CD4-positive, alpha-beta T cell (primary cell): ENCODE measurements at places on chromosomes 2 and 18.

- no peak for DNase-seq
Observed at GRCh38 chr18:33711514-33711913, 133.5 kb downstream of the ASXL3 start.

- no peak for DNase-seq
Observed at GRCh38 chr2:216312441-216312840, 59.8 kb downstream of the MARCHF4 start.

- peak; percentile 24 for DNase-seq
Observed at GRCh38 chr2:200862532-200863000, 1.9 kb downstream of the CLK1 start.

DNA sequence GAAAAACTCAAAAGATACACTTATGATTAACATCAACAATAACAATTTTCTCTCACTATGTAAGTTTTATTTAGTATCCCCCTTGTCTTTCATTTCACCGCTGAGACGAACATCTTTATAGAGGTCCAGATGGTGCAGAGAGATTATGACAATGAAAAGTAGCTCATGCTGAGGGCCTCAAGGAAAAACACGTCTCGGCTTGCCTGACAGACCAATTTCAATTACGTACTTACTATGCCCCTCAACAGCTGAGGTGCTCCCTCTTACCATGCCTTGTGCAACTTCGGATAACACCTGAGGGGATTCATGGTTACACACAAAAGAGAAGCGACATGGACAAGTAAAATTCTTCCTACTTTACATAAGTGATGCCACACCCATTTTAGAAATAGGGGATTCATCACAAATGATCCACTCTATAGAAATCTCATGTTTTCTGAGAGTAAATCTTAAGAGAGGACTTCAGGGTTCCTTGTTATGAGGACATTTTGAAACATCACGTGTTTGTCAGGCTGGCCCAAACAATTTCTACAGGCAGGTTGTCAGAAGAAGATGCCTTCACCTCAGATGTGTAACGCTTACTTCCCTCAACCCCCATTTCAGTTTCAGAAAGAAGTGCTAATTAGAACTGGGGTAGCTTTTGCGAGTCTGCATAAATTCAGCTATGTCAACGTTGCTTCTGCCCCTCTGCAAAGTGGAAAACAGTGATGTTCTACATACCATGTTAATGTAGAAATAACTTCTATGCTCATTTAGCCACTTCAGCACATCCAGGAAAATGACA is 191.4 kb downstream of the NRXN1 start:
- no peak for DNase-seq

GRCh38 chr2:8633735-8634313 is 48.0 kb upstream of the ID2 start:
- DNase-seq: no peak

GRCh38 chr2:3296182-3296972 is 81.2 kb downstream of the EIPR1 start:
- DNase-seq: no peak

GRCh38 chr2:28366496-28367282 is 26.0 kb upstream of the FOSL2 start:
- peak; percentile 88 for DNase-seq
